ENCODE measurements at places on chromosomes 5 and 9.

DNA sequence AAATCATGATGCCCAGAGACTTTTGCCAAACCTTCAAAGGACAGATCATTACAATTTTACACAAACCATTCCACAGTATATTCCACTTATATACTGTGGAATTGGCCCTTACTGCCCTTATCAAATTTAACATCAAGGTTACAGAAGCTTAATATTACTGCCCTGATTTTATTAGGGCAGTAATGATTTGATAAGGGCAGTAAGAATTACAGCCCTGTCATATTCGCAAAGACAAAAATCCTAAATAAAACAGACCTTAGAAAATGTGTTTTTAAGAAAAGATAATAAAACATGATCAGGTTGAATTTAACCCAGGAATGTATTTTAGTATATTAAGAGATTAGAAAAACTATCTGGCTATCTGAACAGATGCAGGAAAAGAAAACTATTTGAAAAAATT, 7.7 kb upstream of the TMEM161B start:
- DNase-seq = no peak

DNA sequence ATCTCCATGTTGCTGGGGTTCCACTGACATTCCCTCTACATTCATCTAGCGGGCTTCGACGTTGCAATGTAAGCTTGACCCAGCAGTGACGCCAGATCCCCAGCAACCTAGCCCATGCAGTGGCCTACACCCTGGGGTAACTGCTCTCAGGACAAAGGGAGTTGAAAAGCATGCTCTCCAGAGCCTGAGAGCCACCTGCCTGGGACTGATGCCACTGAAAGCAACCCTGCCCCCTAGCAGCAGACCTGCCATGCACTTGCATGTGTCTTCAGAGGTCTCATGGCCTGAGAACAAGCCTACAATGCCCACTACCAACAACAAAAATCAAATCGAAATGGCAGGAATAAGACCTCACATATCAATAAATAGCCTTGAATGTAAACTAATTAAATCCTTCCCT, 330.3 kb downstream of the TRIM36 start:
- DNase-seq = no peak

- DNase-seq = no peak
Measured at GRCh38 chr9:135815830-135816650, 91.3 kb downstream of the CAMSAP1 start.

DNA sequence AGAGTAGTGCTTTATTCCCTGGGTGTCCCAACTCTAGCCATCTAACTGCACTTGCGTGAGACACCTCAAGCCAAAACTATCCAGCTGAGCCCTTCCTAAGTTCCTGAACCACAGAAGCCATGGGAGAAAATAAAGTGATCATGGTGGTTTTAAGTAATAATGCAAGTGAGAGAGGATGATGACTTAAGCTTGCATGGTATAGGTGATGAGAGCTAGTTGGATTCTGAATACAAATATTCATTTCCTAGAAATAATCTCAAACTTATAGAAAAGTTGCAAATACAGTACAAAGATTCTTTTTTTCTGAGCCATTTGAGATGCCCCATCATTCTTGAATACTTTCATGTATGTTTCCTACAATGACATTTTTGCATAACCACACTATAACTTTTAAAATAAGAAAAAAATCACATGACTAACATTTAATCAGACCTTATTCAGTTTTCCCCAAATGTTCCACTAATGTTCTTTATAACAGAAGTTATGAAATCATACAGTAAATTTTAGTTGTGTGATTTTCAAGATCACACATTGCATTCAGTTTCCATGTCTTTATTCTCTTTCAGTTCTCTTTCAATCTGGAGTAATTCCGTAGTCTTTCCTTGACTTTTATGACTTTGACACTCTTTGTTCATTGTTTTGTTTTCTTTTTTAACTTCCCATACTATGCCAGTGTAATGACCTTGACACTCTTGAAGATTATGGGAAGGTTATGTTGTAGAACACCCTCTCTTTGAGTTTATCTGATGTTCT, 5.5 kb upstream of the AK3 start:
- DNase-seq = no peak

DNA sequence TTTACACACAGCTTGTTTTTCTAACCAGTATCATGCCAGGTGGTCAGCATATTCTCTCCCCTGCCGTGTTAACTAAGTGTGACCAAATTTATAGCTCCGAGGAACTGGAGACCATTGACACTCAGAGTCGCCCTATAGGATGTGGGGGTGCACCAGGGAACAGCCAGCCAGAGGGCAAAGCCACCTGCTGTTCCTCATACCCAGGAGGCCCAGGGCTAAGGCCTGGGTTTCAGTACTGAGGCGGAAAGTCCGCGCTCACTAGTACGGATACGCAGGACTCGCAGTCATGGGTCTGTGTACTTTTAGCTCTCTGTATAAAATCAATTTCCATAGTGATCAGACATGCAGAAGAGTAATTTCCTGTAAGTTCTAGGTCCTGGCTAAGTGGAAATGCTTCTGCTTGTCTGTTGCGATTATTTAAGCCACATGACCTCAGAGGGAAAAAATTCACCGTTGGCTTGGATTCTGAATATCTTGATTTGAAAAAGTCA, 247.0 kb downstream of the AOPEP start:
- DNase-seq = no peak

GRCh38 chr9:90165281-90165680, 477.3 kb downstream of the DIRAS2 start:
- no peak for DNase-seq

All from NCI-H2171 treated with DMSO at 0.1 percent for 48 hours (cell line).